ENCODE measurements at places on chromosomes 4 and X. TPM values are rescaled to one million over a fixed set of nuclear protein-coding genes. Genes with fewer than 3 reads are reported as not detected.

P2RY10 gene
- total RNA-seq, result not detected

TDO2 gene
- total RNA-seq, result 12.3 TPM

ATRX gene
- total RNA-seq, result 66.7 TPM

SCLT1 gene
- total RNA-seq, result 5.5 TPM

ETDA gene
- total RNA-seq, result not detected

RBMXL3 gene
- not detected for total RNA-seq

PAGE1 gene
- not detected for total RNA-seq

S100P gene
- total RNA-seq, result not detected

PCSK1N gene
- not detected for total RNA-seq
